ENCODE measurements at places on chromosomes 7 and 10. TPM values are rescaled to one million over a fixed set of nuclear protein-coding genes. Genes with fewer than 3 reads are reported as not detected.

CFAP69 gene
- 0.32 TPM for total RNA-seq

COPS6 gene
- total RNA-seq, result 52.7 TPM

OR6B1 gene
- total RNA-seq, result not detected

ST8SIA6 gene
- not detected for total RNA-seq

PYROXD2 gene
- total RNA-seq, result 1.2 TPM

SLC16A9 gene
- total RNA-seq, result not detected

IPMK gene
- 13.7 TPM for total RNA-seq

VWDE gene
- not detected for total RNA-seq

IRF5 gene
- total RNA-seq, result 11.5 TPM

Data from Karpas-422 (cell line).